NCI-H2171 (cell line): ENCODE measurements at places on chromosomes 7 and 10.

DNA sequence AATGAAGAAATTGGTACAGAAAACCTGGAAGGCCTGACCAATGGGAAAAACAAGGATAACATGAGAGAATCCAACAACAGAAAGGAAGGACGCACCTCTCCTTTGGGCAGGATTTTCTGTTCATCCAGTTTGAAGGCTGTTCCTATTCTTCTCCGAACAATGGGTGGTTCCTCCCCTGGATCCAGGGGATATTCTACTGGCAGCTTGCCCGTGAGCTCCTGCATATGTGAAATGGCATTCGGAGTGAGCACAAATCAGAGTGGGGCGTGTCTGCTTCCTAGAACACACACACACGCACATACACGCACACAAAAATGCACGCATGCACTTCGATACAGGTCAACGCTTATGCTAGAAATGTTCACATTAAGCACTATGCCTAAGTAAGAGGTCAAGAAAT, 83.5 kb downstream of the PRPF18 start:
- DNase-seq, result no peak

GRCh38 chr7:131546126-131546525, 10.3 kb downstream of the PODXL start:
- DNase-seq, result no peak

DNA sequence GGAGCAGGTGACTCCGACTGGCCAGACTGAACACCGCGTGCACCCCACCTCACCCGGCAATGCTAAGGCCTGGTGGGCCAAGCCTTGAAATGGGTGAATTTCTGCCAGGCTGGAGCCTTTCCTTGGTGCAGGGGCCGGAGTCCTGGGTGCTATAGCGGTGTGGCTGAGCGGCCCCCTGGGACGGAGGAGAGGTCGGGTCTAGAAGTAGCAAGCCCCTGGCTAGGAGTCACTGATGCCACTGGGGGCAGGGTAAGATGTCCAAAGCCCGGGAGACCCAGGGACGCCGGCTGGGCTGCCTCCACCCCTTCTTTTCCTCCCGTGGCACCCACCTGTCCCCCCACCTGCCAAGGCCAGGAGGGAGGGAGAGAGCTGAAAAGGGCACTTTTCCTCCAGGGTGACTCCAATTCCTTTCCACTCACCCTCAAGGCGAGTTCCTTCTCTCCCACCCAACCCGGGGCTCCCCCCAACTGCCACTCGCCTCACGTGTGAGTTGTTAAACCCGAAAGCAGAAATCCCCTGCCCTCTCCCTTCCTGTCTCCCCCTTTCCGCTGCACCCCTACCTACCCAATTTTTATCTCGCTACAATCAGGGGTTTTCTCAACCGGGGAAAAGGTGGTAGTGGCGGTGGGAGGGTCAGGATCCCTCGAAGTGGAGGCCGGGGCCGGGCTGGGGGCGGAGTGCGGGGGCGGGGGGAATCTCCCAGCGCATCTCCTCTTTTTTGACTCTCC, 6.0 kb upstream of the GATA3 start:
- no peak for DNase-seq

DNA sequence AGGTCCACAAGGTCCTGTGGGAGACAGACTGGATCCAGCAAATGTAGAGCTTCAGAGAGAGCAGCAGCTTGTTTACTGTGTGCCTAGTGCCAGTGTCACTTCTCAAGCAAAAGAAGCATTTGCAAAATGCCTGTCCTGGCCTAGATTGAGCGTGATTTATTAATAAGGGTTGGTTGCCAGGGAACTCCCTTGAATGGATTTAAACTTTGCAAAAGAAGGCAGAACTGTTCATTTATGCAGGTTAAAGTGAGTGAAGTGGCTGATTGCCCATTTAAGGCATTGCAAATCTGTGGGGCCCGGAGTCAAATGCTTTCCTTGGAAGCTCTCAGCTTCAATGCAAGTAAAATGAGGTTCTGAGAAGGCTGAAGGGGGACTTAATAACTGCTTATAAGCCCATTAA, 71.3 kb downstream of the CDHR3 start:
- DNase-seq, result no peak

GRCh38 chr7:47371733-47372368, 210.1 kb downstream of the TNS3 start:
- no peak for DNase-seq

DNA sequence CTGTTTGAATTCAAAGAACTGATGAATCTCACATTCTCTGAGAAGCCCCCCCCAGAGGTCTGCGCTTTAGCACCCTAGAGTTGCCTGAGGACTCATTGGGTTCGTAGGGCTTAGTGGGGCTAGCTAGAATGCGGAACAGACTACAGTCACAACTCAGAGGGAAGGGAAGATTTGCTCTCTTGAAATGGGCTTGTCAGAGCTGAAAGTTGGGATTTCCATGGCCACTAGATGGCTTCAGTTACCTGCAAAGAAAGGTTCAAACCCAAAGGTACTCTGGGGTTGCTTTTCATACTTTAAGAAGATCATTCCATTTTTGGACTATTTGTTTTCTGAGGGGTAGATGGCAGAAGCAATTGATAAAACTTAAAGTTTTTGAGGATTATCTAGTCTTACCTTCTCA, 205.0 kb downstream of the BBS9 start:
- DNase-seq, result peak; percentile 8

GRCh38 chr7:145978769-145979168, 137.8 kb upstream of the CNTNAP2 start:
- peak; percentile 85 for DNase-seq

GRCh38 chr7:75876126-75876881, 2.5 kb upstream of the RHBDD2 start:
- DNase-seq, result no peak

DNA sequence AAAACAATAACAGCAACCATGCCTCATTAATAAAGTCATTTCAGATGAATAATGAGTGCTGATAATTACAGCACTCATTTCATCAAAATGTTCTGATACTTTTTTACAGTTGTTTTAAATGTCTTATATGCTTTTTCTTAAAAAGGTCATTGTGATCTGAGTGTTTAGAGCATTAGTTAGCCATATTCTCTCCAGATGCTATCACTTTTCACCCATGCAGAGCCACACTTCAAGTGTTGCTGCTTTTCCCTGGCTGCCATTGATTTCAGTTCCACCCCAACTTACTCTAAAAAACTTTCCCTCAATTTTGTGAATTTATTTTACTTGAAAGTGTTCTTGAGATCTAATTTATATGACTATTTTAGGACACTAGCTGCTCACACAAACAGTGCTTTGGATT, 41.8 kb downstream of the NUP205 start:
- DNase-seq, result no peak

DNA sequence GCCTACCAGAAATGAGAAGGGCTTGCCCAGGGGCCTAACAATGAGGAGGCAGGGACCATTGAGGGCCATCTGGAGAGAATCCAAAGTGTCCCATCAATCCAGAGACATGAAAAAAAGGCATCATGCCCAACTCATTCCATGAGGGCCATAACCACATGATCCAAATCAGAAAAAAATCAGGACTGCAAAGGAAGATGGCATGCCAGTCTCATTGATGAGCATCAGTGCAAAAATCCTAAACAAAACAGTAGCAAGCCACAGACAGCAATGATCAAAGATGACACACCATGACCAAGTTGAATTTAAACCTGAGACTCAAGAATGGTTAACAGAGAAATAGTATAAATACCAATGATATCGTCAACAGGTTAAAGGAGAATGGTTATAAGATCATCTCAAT, 7.0 kb upstream of the CYP3A4 start:
- no peak for DNase-seq

GRCh38 chr10:132634241-132634946, 96.8 kb downstream of the INPP5A start:
- no peak for DNase-seq

DNA sequence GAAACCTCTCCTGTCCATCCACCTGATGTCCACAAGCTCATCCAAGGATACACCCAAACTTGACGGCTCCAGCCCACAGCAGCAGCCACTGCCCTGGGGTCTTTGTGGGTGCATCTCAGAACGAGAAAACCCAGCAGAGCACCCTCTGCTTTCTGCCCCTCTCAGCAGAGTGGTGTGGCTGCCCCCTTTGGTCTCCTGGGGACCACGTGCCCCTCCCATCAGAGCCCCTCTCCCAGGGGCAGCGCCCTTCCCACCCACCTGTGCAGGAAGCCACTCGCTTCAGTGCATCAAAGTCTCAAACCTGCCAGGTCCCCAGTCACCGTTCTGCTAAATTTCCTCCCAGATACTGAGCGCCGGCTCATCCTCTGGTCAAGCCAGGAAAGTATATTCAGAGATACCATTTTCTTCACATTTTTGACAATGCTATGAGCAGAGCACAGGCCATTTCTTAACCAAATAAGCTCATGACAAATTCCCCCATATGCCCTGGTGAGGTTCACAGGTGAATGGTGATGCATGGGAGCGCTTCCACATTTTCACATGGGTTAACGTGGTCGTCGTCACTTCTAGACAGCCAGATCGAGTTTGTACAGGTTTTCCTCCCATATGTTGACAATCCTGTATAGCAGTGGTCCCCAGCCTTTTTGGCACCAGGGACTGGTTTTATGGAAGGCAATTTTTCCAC, 32.4 kb downstream of the CAMK2B start:
- DNase-seq, result no peak

- no peak for DNase-seq
Observed at GRCh38 chr7:121446526-121446925, 50.4 kb upstream of the FAM3C start.

- no peak for DNase-seq
Observed at GRCh38 chr7:126667742-126668366, 584.9 kb downstream of the GRM8 start.

- no peak for DNase-seq
Observed at GRCh38 chr10:112336556-112337201, 37.2 kb upstream of the ACSL5 start.

GRCh38 chr10:78777466-78777865, 291.3 kb upstream of the ZMIZ1 start:
- no peak for DNase-seq

- no peak for DNase-seq
Observed at GRCh38 chr7:45028920-45029344, 28.9 kb downstream of the CCM2 start.
